ENCODE measurements at places on chromosomes 2 and 18.
A peak's percentile ranks its signal among the peaks of the same experiment; 100 is the strongest.

DNA sequence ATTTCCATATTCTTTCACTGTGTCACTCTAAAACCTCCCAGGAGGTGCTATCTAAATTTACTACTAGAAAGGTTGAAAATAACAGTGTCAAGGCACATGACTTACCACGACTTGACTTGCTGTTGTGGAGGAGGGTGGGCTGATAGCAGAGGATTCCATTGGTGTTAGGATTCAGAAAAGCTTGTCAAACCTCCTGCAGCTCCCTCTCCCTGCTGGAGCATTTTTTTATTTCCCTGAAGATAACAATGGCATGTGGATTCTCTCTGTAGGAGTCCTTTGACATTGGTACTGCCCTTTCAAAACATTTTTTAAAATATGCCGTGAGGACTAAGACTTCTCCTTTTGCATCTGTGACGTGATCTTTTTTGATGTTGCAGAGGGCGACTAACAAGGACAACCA is 696.9 kb upstream of the GYPC start:
- DNase-seq = no peak

- no peak for DNase-seq
Observed at GRCh38 chr2:120238728-120239487, 13.7 kb upstream of the RALB start.

- no peak for DNase-seq
Observed at GRCh38 chr2:220451438-220451837, 824.0 kb downstream of the SLC4A3 start.

GRCh38 chr2:74440378-74441169 is 1.2 kb downstream of the RTKN start:
- DNase-seq = peak; percentile 78

- DNase-seq = no peak
Observed at GRCh38 chr2:17136231-17136630, 382.0 kb downstream of the RAD51AP2 start.

GRCh38 chr2:8004250-8004681 is 677.6 kb upstream of the ID2 start:
- DNase-seq = no peak

GRCh38 chr2:237453671-237454070 is 33.4 kb upstream of the MLPH start:
- DNase-seq = no peak

GRCh38 chr2:129078548-129078947 is 759.9 kb upstream of the HS6ST1 start:
- no peak for DNase-seq

- no peak for DNase-seq
Observed at GRCh38 chr18:51120809-51121596, 76.5 kb downstream of the MEX3C start.

- DNase-seq = no peak
Observed at GRCh38 chr2:46296216-46296839, 879 bp upstream of the EPAS1 start.

- DNase-seq = no peak
Observed at GRCh38 chr2:12448846-12449505, 267.8 kb upstream of the TRIB2 start.

GRCh38 chr2:166563894-166564293 is 69.8 kb upstream of the SCN7A start:
- DNase-seq = no peak

GRCh38 chr2:173830170-173830569 is 135.0 kb downstream of the SP3 start:
- DNase-seq = no peak

GRCh38 chr2:100206731-100207255 is 64.4 kb upstream of the AFF3 start:
- no peak for DNase-seq

DNA sequence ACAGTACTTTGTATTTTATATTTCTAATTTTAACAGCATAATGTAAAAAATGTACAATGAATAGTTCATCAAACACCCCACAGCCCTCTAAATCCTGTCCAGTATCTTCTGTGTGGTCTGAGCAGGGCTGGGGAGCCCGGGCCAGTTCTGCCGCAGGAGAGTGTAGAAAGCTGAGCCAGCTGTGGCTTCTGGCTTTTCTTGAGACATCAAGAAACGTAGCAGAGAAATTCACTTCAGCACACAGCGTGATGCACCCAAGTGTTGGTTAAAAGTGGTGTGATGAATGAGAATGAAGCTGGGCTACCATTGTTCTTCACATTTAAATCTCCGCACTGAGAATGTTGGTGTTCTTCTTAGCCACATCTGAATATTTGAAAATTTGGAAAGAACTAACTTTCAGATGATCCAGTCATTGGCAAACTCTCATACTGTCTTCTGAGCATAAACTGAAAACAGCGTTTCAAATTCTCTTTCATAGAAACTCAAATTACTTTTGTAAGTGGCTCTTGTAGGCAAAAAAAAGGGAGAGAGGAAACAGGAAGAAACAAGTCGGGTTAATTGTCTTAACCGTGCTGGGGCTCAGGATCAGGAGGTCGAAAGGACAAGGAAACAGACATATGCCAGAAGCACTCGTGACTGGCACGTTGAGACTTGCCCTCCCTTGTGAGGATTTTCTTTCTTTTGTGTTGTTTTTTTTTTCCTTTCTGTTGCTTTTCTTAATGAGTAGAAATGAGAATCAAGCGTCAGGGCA is 23.4 kb upstream of the TMEM87B start:
- no peak for DNase-seq

- DNase-seq = no peak
Observed at GRCh38 chr2:231680285-231680991, 27.9 kb upstream of the PTMA start.

- DNase-seq = peak; percentile 65
Observed at GRCh38 chr2:240557808-240558207, at the start of gene ANKMY1. TSS of gene ANKMY1 (minus strand) at chr2:240557988. CDS start at chr2:240557335, 653 bp downstream.

- DNase-seq = no peak
Observed at GRCh38 chr2:202429164-202429980, 53.2 kb downstream of the BMPR2 start.

GRCh38 chr2:54336977-54337255 is 80.9 kb upstream of the TSPYL6 start:
- no peak for DNase-seq

- DNase-seq = no peak
Observed at GRCh38 chr18:63831080-63831788, 56.0 kb downstream of the SERPINB7 start.

DNA sequence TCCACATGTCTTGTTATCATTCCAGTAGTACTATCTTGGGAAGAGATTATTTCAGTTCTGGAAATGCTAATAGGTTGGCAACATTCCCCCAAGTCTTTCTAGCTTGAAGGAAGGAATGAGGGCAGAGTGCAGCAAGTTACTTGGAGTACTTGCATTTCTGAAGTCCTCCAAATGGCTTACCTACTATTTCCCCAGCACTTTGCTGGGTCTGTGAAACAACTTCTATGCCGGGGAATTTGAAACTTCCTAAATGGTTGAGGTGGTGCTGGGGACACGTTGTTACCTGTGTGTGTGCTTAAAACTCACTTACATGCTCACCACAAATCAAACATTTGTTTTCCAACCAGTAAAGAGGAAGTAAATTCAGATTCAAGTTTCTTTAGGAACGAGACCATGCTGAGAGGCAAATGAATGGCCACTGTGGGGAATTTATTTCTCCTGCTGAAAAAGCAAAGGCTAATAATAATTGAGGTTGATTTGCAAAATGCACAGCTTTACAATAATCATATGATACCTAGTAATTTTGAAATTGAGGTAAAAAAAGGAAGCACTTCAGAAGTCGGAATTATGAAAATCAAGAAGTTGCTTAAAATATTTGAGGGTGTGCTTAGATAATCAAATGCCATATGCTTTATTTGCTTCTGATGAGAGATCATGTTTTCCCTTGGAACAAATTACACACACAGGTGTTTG is 1167.7 kb upstream of the ZEB2 start:
- peak; percentile 30 for DNase-seq

DNA sequence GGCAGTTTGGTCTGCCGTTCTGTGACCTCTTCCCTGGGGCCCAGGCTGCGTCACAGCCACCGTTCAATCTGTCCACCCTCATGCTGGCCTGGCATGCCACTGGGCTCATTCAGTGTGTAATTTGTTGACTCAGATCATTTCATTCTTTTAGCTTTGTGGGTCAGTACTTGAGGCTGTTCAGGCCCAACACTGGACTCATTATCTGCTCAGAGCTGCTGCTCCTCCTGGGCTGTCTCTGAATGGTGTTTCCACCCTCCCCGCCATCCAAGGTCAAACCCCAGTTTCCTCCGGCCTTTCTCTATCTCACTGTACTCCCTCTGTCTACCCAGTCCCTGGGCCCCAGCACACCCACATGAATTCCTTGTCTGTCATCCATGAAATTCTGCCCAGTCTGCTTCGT is 152.4 kb upstream of the NCK2 start:
- DNase-seq = no peak

DNA sequence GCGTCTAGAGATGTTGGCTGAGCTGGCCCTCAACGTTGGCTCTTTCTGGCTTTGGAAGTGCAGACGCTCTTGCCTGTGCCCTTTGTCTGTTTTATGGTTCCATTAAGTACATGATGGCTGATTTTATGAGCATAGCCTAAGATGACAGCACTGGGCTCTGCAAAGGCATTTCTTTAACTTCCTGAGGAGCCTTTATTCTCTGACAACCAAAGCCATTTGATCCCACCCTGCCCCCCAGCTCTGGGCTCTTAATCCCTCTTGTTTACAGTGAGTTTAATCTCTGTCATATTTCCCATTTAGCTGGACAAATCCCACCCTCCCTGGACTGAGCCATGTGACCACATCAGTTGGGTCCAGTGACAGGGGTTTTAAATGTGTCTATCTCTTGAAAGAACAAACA is 195.9 kb downstream of the ACKR3 start:
- no peak for DNase-seq

All from B cell (primary cell).